ENCODE measurements at places on chromosomes 1 and 21. TPM values are rescaled to one million over a fixed set of nuclear protein-coding genes. Genes with fewer than 3 reads are reported as not detected.

DNA sequence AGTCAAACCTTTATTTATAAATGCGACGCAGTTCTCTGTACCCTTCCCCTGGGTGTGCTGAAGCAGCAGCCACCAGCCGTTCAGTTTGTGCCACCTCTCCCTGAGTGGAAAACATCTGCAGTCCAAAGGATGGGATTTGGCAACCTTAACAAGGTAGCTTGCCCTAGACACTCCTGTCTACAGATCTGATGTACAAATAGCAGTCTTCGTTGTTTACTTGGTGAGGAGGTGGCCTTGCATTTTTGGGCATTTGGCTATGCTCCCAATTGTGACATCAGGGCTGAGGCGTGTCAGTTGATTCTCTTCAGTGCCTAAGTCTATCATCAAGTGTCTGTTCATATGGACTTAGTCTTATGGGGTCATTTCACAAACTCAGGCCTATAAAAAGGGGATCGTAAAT, 59.8 kb downstream of the KDM1A start:
- DNase-seq: no peak

DNA sequence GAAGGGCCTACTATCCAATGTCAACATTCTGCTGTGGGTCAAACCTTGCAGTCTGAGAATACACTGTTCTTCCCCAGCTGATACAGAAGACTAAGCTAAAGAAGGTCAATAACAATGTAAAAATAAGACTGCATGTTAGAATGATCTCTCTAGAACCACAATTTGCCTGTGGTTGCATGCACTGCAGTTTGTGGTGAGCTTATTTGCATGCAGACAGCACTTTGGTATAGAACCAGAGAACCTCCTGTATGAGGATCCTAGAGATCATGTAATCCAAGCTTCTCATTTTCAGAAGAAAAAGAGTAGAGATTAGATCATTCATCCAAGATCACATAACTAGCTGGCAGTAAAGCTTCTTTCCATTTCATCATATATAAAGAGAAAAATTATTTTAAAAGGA, 15.8 kb downstream of the SYNJ1 start:
- DNase-seq: no peak

DNA sequence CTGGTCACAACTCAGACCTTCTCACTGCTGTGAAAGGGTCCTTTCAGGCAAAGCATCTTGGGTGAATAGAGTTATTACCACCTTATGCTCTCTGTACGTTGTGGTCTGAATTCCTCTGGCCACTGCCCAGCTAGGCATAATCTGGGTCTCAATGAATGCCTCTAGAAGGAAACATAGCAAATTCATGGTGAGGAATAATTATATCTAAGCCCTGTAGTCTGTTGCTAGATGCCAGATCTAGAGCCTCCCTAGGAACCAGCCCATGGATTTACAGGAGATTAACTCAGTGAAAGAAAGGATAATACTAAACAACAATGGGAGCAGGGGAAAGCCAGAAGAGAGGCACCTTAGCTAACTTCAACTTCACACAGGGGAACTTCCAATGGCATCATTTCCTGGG, 2.4 kb upstream of the COL11A1 start:
- DNase-seq: no peak

DNA sequence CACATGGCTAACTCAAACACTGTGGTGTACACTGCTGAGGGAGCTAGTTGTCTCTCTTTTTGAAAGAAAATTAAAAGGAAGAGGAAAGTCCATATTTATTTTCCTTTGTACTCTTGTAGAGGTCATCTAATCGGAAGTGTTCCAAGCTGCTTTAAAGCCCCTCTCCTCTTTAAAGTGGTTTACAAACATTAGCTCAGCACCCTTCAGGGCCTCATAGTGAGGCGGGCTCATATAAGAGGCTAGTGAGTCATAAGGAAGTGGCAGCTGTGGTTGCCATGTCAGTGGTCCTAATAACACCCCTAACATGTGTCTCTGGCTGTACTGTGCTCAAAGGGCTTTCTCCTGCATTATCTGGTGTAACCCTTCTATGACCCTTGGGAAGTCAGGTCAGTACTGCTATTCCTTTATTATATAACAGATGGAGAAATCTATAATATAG, 104.4 kb upstream of the SERBP1 start:
- DNase-seq: no peak

DNA sequence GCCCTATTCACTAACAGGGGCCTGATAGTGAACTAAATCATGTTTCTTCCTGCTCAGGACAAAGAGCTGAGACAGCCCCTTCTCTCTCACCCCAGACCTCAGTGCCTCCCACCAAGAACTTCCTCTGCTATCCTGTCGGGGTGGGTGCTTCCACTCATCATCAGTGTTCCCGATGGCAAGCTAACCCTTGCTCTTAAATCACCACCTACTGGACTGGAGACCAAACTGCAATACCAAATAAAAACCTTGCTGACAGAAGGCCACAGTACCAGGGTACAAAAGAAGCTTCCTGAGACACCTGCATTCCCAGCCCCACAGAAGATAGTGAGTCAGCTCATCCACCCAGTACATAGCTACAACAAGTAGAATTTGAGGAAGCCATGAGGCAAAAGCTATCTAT, 799.5 kb downstream of the LTN1 start:
- DNase-seq: no peak

GRCh38 chr1:13775916-13776315, 75.9 kb downstream of the PRDM2 start:
- DNase-seq: no peak

GRCh38 chr1:15155888-15156741, 2.6 kb downstream of the TMEM51 start:
- no peak for DNase-seq

GRCh38 chr1:39081271-39082009, 55.3 kb downstream of the NDUFS5 start:
- peak; percentile 63 for DNase-seq

GRCh38 chr1:223014142-223014873, 128.7 kb downstream of the TLR5 start:
- DNase-seq: no peak

GRCh38 chr1:51541313-51542050, 22.4 kb upstream of the EPS15 start:
- DNase-seq: no peak

DNA sequence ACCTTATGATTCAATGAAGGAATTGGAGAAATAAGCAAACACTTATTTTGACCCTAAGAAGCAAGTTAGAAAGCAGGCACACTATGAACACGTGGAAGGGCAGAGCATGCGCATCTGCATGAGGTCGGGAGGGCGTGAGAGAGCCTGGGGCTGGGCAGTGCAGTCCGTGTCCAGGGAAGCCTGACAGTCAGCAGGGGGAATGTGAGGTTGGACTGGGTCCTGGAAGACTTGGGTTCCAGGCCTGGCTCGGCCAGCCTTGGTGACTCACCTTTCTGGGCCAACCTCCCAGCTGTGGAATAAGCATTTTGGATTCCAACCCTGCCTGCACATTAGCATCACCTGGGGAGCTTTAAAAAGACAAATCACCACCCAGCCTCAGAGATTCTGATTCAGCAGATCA, 26.6 kb upstream of the LMX1A start:
- no peak for DNase-seq

- DNase-seq: no peak
Measured at GRCh38 chr1:25614501-25615171, 2.0 kb upstream of the MAN1C1 start.

DNA sequence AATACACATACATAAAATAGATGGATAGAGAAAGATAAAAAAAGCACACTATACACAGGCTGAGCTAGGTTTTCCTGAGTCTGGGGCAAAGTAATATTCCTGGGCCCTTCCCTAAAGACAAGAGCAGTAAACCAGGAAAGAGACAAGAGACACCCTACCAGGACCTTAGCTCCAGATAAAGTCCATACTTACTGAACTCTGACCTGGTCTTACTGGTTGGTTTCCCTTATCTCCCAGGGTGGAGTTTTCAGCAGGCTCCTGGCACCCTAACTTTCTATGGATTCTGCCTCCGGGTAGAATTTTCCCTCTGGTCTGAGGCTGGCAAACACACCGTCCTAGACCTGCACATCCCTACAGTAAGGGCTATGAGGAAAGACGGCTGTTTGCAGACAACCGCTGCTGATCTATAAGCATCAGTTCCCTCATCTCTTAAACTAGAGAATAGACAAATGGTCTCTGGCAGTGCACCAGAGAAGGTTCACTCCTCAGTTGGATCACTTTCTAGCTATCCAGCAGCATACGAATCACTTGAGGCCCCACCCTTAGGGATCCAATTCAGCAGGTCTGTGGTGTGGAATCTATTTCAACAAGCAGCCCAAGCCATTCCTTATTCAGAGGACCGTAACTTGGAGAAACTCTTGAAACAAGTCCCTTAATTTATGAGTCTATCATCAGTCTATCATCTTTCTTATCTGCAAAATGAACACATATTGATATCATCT, 52.0 kb downstream of the ARHGEF11 start:
- DNase-seq: peak; percentile 22

DNA sequence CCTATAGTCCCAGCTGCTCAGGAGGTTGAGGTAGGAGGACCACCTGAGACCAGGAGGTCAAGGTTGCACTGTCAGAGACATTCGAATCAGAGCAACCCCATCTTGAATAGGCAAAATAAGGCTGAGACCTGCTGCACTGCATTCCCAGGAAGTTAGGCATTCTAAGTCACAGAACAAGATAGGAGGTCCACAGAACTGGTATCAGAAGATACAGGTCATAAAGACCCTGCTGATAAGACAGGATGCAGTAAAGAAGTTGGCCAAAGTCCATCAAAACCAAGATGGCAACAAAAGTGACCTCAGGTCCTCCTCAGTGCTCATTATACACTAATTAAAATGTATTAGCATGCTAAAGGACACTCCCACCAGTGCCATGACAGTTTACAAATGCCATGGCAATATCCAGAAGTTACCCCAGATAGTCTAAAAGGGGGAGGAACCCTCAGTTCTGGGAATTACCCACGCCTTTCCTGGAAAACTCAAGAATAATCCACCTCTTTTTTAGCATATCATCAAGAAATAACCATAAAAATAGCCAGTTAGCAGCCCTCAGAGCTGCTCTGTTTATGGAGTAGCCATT, 65.2 kb upstream of the KLHDC7A start:
- peak; percentile 62 for DNase-seq

GRCh38 chr1:207897188-207897587, 13.7 kb downstream of the CD34 start:
- no peak for DNase-seq

- no peak for DNase-seq
Measured at GRCh38 chr1:207152792-207153468, 48.9 kb downstream of the C4BPA start.

DNA sequence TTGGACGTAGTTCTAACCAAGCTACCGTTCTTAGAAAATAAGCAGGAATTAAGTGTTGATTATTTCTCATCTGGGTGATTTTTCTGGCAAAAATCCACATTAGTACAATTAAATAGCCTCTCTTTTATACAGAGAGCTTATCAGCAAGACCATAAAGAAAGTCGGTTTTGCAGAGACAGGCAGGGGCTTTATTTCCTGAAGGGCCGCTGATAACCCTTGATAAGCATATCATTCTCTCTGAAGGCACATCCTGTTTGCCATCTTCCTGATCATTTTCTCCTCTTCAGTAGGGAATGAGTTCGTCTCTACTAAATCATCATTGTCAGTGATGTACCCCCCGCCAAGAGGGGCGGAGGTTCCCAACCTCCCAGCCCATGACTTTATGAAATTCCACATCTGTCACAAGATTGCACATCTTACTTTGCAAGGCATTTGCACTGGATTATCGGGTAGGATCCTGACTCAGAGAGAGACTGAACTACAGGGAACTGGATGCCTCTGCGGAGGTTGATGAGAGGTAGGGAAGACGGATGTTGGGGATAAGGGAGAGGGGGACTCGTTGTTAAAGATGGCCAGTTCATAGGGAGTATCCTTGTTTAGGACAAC, 115.7 kb downstream of the KCNJ6 start:
- DNase-seq: no peak

DNA sequence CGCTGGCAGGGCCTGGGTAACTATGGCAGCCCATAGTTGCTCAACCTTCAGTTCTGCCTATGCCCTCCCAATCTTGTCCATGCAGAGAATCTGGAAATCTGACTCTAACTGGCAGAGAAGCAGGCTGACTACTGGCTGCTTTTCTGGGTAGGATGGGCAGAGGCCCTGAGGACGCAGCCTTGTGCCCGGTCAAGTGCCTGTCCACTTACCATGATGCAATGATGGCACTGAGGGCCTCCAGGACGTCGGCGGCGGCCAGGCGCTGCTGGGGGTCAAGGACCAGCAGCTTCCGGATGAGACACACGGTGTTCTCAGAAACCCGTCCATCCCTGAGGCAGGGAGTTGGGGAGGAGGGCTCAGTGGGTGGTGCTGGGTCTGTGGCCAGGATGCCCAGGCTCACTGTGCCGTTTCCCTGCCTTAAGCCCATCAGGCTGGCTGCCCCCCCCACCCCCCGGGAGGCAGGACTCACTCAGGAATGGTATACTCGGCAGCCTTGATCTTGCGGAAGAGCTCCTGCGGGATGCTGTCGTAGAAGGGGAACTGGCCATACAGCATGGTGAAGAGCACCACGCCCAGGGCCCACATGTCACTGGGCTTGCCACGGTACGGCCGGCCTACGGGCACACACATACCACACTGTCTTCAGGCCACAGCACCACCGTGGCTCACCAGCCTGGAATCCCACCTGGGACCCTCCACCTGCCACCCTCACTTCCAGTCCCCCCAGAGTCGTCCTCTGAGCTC, 20.4 kb upstream of the EVA1B start:
- no peak for DNase-seq

- DNase-seq: no peak
Measured at GRCh38 chr21:25449950-25450349, 157.3 kb downstream of the MRPL39 start.

DNA sequence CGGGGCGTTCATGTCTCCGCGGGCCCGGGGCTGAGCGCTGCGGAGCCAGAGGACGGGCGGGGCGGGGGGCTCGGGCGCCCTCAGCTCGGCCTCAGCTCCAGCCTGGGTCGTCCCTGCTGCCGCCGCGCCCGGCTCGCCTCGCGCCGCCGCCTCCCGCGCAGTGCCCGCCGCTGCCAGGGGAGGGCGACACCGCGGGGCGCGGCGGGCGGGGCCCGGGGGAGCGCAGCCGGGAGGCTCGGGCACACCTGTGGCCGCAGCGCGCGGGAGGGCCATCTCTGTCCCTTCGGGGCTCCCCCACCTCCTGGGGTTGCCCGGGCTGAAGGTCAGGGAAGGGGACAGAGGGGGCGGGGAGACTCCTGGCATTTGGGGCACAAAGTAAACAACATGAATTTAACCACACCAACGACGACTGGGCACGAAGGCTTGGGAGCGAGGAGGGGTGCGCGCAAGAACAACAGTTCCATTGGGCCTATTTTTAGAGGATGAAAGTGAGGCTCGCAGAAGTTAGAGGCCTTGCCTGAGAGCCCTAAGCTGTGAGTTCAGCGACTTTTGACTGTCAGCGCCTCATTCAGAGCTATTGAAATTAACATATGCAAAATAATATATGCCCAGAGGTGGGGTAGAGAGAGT, at the start of gene FAM131C:
FAM131C (minus strand) TSS at position 162 of the 630 bp plus-strand sequence. CDS start 209 bp downstream, outside the sequence.
- DNase-seq: no peak

- no peak for DNase-seq
Measured at GRCh38 chr1:4601941-4602340, 52.5 kb upstream of the AJAP1 start.

The SLFNL1 gene
- 0.12 TPM for polyA plus RNA-seq

The PADI2 gene
- not detected for polyA plus RNA-seq

The MOB3C gene
- polyA plus RNA-seq: 3.4 TPM

The FBLIM1 gene
- not detected for polyA plus RNA-seq

The ANXA9 gene
- 1.2 TPM for polyA plus RNA-seq

The WNT2B gene
- polyA plus RNA-seq: not detected

The ZNF695 gene
- polyA plus RNA-seq: 11.1 TPM

The ELAPOR1 gene
- 1.2 TPM for polyA plus RNA-seq

The LRRC8D gene
- 15.9 TPM for polyA plus RNA-seq

The MPL gene
- polyA plus RNA-seq: not detected

The AADACL4 gene
- polyA plus RNA-seq: not detected

The MROH7 gene
- not detected for polyA plus RNA-seq

The C1orf210 gene
- not detected for polyA plus RNA-seq

The GBP6 gene
- not detected for polyA plus RNA-seq

The ACTL8 gene
- 2.5 TPM for polyA plus RNA-seq

Measured in K562 (cell line).